ENCODE measurements at places on chromosomes 12 and 14. TPM values are rescaled to one million over a fixed set of nuclear protein-coding genes. Genes with fewer than 3 reads are reported as not detected.

DNA sequence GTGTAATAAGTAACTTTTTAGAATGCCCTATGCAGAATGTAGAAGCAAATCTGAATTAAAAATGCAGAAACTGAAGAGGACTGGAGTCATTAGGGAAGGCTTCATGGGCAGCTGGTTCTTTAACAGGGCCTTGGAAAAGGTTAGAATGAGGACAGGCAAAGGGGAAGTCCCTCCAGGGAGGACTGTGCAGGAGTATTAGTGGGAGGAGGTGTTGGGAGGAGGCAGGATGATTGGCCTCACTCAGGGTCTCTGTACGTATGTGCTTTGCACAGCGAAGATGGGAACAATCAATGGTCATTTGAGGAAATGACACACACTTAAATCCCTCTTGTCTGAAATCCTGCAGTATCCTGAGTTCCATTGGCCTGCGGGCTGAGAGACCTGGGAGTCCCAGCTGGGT, 119.7 kb downstream of the PTCSC3 start:
- DNase-seq = no peak

- DNase-seq = no peak
These were observed 51.9 kb downstream of the CPSF2 start for GRCh38 chr14:92173668-92174067.

DNA sequence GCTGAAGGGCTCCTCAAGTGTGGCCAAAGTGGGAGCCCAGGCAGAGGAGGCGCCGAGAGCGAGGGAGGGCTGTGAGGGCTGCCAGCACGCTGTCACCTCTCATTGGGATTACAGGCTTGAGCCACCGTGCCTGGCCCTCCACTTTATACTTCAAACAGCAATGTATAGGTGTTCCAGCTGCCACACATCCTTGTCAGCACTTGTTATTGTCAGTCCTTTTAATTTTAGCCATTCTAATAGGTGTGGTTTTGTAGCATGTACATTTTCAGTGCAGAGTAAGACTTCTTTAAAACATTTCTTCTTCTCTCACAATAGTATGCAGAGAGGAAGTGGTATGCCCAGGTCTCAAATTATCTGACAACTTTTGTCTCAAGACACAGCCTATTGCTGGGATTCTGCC, 27.5 kb upstream of the HNF1A start:
- no peak for DNase-seq

DNA sequence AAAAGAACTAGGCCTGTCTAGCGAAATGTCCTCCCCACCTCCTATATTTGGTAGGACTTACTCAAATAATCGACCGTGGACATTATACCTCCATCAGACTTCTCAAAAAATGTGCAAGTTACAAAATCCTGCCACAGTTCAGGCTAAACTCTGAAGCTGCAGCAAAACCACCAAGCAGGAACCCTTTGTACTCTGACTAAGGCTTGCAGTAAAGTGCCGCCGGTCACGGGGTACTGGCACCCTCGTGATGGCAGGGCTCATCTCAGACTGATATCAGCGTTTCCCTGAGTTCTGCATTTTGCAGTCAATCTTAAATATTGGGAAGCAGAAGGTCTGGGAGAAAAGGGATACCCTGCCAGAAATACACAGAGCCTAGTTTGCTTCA, 17.1 kb downstream of the SLC11A2 start:
- DNase-seq = no peak

DNA sequence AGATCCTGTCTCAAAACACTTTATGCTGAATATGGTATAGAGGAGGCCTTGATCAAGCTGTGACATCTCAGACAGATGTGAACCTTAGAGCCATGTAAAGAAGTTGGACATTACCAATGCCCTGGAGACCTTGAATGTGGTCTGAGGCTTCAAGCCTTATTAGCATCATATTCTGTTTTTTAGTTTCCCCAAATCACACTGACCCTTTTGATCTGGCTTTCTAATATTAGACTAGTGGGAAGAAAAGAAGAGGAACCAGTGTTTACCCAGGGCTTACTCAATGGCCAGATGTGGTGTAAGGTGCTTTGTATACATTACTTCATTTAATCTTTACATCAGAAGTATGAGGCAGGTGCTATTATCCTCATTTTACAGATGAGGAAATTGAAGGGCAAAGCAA, 10.6 kb upstream of the TBPL2 start:
- DNase-seq = no peak

- no peak for DNase-seq
These were observed 86.8 kb downstream of the PDE3A start for GRCh38 chr12:20455001-20455706.

The RCOR1 gene
- not detected for polyA plus RNA-seq

The KRT1 gene
- polyA plus RNA-seq = not detected

The MRPS35 gene
- 62.7 TPM for polyA plus RNA-seq

Measured in muscle of arm (tissue), 14 donors.